ENCODE measurements at places on chromosomes 5 and 9. TPM values are rescaled to one million over a fixed set of nuclear protein-coding genes. Genes with fewer than 3 reads are reported as not detected.

The MCC gene
- 47.3 TPM for total RNA-seq

GRCh38 chr9:8252445-8252844 lies 452.9 kb upstream of the DMAC1 start:
- no peak for DNase-seq

The PDZD2 gene
- total RNA-seq, result 44.9 TPM

GRCh38 chr9:4852419-4852818 lies 59.7 kb downstream of the RCL1 start:
- DNase-seq, result no peak

DNA sequence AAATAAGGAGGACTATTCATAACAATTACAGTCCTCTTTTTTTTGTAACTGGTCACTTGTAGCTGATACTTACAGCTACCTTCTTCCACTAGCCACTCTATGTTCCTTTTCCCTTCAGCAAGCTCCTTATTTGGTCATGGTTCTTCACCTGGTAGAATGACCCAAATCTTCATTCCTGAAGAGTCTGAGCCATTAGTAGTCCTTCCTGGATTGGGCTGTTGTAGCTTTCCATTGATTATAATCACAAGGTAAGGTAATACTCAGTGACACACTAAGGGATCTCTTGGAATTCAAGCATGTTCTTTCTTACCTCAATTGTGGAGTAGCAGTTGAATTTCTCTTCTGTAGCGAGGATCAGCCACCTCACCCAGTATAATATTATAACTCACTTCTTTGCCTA lies 25.5 kb upstream of the ITGA2 start:
- DNase-seq, result no peak

The FSTL4 gene
- 0.32 TPM for total RNA-seq

- no peak for DNase-seq
These were observed 3.7 kb downstream of the NAA35 start for GRCh38 chr9:85944672-85945071.

- DNase-seq, result no peak
These were observed 114.4 kb upstream of the DMRTA1 start for GRCh38 chr9:22332202-22332601.

The BHMT2 gene
- total RNA-seq, result 37.2 TPM

DNA sequence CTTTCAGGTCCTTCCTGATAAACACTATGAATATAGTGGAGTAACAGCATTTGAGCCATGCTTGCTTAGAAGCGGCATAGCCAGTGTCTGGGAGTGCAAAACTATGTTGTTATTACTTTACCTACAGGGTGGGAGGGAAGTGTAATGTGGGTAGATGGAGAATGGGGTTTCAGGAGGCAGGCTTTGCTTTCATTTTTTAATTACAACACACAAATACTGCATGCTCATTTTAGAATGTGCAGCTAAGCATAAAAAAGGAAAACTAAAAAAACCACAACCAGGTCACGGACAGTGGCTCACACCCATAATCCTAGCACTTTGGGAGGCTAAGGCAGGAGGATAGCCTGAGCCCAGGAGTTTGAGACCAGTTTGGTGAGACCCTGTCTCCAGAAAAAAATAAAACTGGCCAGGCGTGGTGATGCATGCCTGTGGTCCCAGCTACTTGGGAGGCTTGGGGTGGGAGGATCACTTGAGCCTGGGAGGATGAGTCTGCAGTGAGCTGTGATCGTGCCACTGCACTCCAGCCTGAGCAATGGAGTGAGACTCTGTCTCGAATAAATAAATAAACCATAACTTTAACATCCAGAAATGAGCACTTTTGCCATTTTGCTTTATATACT lies 20.2 kb downstream of the HAVCR1 start:
- no peak for DNase-seq

DNA sequence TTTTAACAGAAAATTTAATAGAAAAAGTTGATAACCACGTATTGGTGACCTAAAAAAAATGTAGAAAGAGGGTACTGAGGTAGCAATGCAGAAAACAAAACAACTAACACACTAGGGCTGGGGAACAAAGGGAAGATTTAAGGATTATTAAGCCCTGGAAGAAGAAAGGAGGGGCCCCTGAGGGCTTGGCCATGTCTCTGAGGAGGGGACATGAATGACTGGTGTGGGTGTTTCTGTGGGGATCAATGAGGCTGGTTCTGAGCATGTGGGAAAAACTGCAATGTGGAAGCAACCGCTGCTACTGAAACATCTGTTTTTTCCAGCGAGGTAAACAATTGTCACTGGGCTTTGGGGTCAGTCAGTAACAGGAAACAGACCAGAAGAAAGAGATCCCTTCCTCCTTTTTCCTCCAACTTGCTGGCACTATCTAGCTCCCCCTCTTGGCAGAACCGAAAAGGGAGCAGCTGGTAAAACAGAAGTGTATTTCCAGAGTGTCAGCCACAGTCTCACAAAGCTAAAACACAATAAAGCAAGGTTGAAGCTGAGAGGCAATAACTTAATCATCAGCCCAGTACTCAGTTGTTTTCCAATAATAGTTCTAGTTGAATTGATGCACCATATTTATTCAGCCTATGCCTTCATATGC lies 48.3 kb downstream of the ATPSCKMT start:
- no peak for DNase-seq

The PIK3R1 gene
- total RNA-seq, result 184 TPM

The MELK gene
- total RNA-seq, result 0.56 TPM
